ENCODE measurements at places on chromosomes 16 and 17. TPM values are rescaled to one million over a fixed set of nuclear protein-coding genes. Genes with fewer than 3 reads are reported as not detected.

CPHXL2 gene
- total RNA-seq: not detected

SEC14L5 gene
- 2.4 TPM for total RNA-seq

MT1E gene
- total RNA-seq: 22.3 TPM

SECTM1 gene
- 0.94 TPM for total RNA-seq

CD79B gene
- total RNA-seq: 2.6 TPM

PDE6G gene
- 19.0 TPM for total RNA-seq

TPSB2 gene
- total RNA-seq: not detected

WFIKKN1 gene
- 5.5 TPM for total RNA-seq

CCL17 gene
- not detected for total RNA-seq

TEKT1 gene
- total RNA-seq: not detected

FOXJ1 gene
- 2.0 TPM for total RNA-seq

VTN gene
- 0.04 TPM for total RNA-seq

KRT33B gene
- total RNA-seq: not detected

NUDT7 gene
- 8.6 TPM for total RNA-seq

DNAAF8 gene
- total RNA-seq: 1.1 TPM

TAC4 gene
- total RNA-seq: not detected

AANAT gene
- total RNA-seq: not detected

KRT14 gene
- not detected for total RNA-seq

C1QTNF1 gene
- 0.67 TPM for total RNA-seq

HS3ST4 gene
- total RNA-seq: 3.3 TPM

ABI3 gene
- 2.7 TPM for total RNA-seq

GNPTG gene
- total RNA-seq: 21.5 TPM

COX11 gene
- total RNA-seq: 77.8 TPM

MFSD6L gene
- total RNA-seq: 0.07 TPM

MPDU1 gene
- 111 TPM for total RNA-seq

LGALS9B gene
- not detected for total RNA-seq

ATP2A3 gene
- 5.7 TPM for total RNA-seq

PLCD3 gene
- 28.6 TPM for total RNA-seq

TBC1D26 gene
- total RNA-seq: 7.7 TPM

RHBDF2 gene
- 23.0 TPM for total RNA-seq

TMEM114 gene
- not detected for total RNA-seq

CACNG1 gene
- not detected for total RNA-seq

NOS2 gene
- 2.1 TPM for total RNA-seq

CACNA1H gene
- 27.3 TPM for total RNA-seq

KDM6B gene
- 1.1 TPM for total RNA-seq

TBC1D16 gene
- 81.8 TPM for total RNA-seq

TPSD1 gene
- total RNA-seq: not detected

TBC1D28 gene
- not detected for total RNA-seq

SULT1A3 gene
- total RNA-seq: 6.5 TPM

LRRC36 gene
- 0.44 TPM for total RNA-seq

ZFP3 gene
- 0.96 TPM for total RNA-seq

SULT1A1 gene
- 28.7 TPM for total RNA-seq

FGF11 gene
- total RNA-seq: 20.7 TPM

RAMP2 gene
- 10.8 TPM for total RNA-seq

KRTAP3-1 gene
- not detected for total RNA-seq

PRCD gene
- 0.83 TPM for total RNA-seq

MAPT gene
- total RNA-seq: 3.1 TPM

TGFB1I1 gene
- total RNA-seq: 3.1 TPM

MYO15B gene
- total RNA-seq: 9.9 TPM

FOXF1 gene
- not detected for total RNA-seq

VAT1 gene
- total RNA-seq: 263 TPM

TAT gene
- total RNA-seq: not detected

Measured in H7 (cell line).